ENCODE measurements at places on chromosomes 7 and 10. TPM values are rescaled to one million over a fixed set of nuclear protein-coding genes. Genes with fewer than 3 reads are reported as not detected.

- no peak for DNase-seq
Measured at GRCh38 chr10:43177595-43177994, 39.4 kb downstream of the CSGALNACT2 start.

- no peak for DNase-seq
Measured at GRCh38 chr7:151821226-151821625, 55.7 kb downstream of the PRKAG2 start.

Gene MEIG1
- total RNA-seq, result 0.80 TPM

Gene CPA1
- not detected for total RNA-seq

DNA sequence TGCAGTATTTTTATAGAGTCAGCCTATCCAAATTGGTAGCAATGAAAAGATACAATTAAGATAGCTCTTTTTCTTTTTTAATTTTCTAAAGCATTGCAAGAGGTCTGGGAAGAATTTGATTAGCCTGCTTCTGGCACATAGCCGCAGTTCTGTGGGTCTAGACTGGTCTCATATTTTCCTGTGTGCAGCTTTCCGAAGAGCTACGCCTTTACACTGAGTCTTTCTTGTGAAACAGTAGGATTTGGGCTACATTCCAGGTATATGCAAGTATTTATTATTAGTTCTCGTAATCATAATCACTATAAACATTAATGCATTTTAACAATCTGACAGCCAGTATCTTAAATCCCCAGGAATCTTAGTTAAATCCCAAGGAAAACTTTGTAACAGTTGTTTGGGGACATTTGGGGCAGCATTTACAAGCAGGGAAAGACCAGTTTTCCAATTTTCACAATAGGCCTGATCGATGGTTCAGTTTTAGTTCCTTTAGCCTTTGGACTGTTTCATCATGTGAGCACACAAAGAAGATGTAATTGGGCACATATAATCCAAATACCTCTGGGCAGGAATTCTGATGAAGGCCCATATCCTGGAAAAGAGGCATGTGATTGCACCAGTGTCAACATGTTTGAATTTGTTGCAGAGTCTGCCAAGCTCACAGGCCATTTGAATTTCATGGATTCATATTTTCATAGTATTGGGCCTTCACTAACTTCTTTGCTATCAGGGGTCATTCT lies 287.3 kb downstream of the INHBA start:
- DNase-seq, result no peak

DNA sequence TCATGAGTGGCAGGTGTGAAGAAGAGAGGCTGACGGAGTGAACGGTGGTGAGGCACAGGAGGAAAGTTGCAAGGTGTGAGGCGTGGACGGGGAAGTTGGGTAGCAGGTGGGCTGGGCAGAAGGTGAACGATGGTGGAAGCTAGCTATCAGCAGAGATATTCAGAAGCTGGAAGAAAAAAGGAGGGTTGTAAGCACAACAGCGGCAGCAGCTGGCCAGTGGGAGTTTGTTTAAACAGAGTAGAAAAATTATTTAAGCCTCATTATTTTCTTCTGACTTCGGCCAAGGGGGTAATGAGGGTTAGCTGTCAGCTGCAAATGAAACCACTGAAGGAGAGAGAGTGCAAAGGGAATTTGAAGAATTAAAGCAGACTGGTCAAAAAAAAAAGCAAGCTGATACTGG lies 62.1 kb upstream of the PRKAR2B start:
- no peak for DNase-seq

Gene CFAP46
- 0.95 TPM for total RNA-seq

Gene ZDHHC16
- 45.0 TPM for total RNA-seq

All from endothelial cell (in vitro differentiated cells).